ENCODE measurements at places on chromosomes 13 and 19. TPM values are rescaled to one million over a fixed set of nuclear protein-coding genes. Genes with fewer than 3 reads are reported as not detected.

PRR19 gene
- not detected for total RNA-seq

ATXN8OS gene
- not detected for total RNA-seq

FREM2 gene
- under 0.01 TPM for total RNA-seq

CADM4 gene
- total RNA-seq, result 31.9 TPM

CGB2 gene
- not detected for total RNA-seq

LILRB3 gene
- 156 TPM for total RNA-seq

CCDC122 gene
- total RNA-seq, result 3.2 TPM

CXCL17 gene
- total RNA-seq, result not detected

TMEM272 gene
- total RNA-seq, result not detected

SELENOV gene
- total RNA-seq, result not detected

MISP3 gene
- total RNA-seq, result 3.6 TPM

WDR88 gene
- total RNA-seq, result not detected

C13orf42 gene
- not detected for total RNA-seq

CCL25 gene
- not detected for total RNA-seq

PTPRH gene
- total RNA-seq, result 2.2 TPM

DCT gene
- total RNA-seq, result 0.68 TPM

KLK5 gene
- total RNA-seq, result not detected

IL17D gene
- total RNA-seq, result 0.98 TPM

EXOC3L2 gene
- 0.51 TPM for total RNA-seq

RPL13A gene
- total RNA-seq, result 2,421 TPM

GTPBP3 gene
- 11.5 TPM for total RNA-seq

ZNF682 gene
- 5.4 TPM for total RNA-seq

ADGRE2 gene
- 2.3 TPM for total RNA-seq

ATP7B gene
- total RNA-seq, result 12.1 TPM

XRCC1 gene
- 10.6 TPM for total RNA-seq

LGALS4 gene
- total RNA-seq, result 1.9 TPM

SIGLEC5 gene
- 2.5 TPM for total RNA-seq

IL12RB1 gene
- total RNA-seq, result 2.4 TPM

SPACA4 gene
- total RNA-seq, result not detected

OXGR1 gene
- total RNA-seq, result not detected

PSG11 gene
- total RNA-seq, result not detected

CACNG7 gene
- total RNA-seq, result not detected

RCBTB2 gene
- 21.1 TPM for total RNA-seq

KLK13 gene
- not detected for total RNA-seq

MBD3L3 gene
- total RNA-seq, result not detected

ZNF135 gene
- 6.2 TPM for total RNA-seq

ANGPTL4 gene
- 152 TPM for total RNA-seq

CBARP gene
- total RNA-seq, result 1.1 TPM

RSPH6A gene
- not detected for total RNA-seq

PNMA8A gene
- total RNA-seq, result 2.3 TPM

GFY gene
- not detected for total RNA-seq

TGDS gene
- 31.3 TPM for total RNA-seq

ZNF93 gene
- 5.8 TPM for total RNA-seq

ZNF493 gene
- 41.9 TPM for total RNA-seq

NRTN gene
- not detected for total RNA-seq

PRKCSH gene
- total RNA-seq, result 69.5 TPM

CARM1 gene
- 19.6 TPM for total RNA-seq

ARMC6 gene
- total RNA-seq, result 28.2 TPM

URAD gene
- not detected for total RNA-seq

CKM gene
- not detected for total RNA-seq

USHBP1 gene
- 4.2 TPM for total RNA-seq

SLITRK6 gene
- not detected for total RNA-seq

Measured in subcutaneous adipose tissue (tissue), 4 donors.